PC-3 (cell line): ENCODE measurements at places on chromosomes 4 and X.

DNA sequence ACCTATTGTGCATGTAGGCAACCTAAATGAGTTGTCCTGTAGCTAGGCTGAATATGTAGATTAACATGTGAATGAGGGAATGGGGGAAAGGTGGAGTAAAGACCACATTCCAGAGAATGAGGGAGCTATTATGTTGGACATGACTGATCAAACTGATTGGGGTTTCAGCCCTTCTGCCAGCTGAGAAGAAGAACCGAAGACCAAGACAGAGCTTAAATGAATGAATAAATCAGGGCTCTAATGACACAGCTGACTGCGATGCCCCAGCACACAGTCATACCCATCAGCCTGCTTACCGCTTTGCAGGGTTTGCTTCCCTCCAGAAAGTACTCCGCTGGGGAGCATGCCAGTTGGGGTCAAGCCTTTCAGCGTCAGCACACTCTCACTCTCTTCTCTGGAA lies 315.4 kb downstream of the PPP3CA start:
- DNase-seq: no peak
- H3K4me1 ChIP-seq: no peaks in the 10 kb centered on the region
- no peaks in the 10 kb centered on the region for H3K27me3 ChIP-seq
- no peaks in the 10 kb centered on the region for H3K36me3 ChIP-seq
- no peak overlapping the region for H3K27ac ChIP-seq

- DNase-seq: no peak
- no peaks in the 10 kb centered on the region for H3K36me3 ChIP-seq
- peaks cover 26% of the 10 kb centered on the region for H3K4me1 ChIP-seq
- no peak overlapping the region for H3K4me3 ChIP-seq
Observed at GRCh38 chr4:168690199-168690598, 193.3 kb downstream of the PALLD start.

GRCh38 chr4:1783970-1784369 lies 9.1 kb upstream of the FGFR3 start:
- H3K4me3 ChIP-seq: no peak overlapping the region
- H3K27me3 ChIP-seq: no peaks in the 10 kb centered on the region
- no peaks in the 10 kb centered on the region for H3K4me1 ChIP-seq
- no peak for DNase-seq
- no peak overlapping the region for H3K27ac ChIP-seq
- H3K36me3 ChIP-seq: no peaks in the 10 kb centered on the region

DNA sequence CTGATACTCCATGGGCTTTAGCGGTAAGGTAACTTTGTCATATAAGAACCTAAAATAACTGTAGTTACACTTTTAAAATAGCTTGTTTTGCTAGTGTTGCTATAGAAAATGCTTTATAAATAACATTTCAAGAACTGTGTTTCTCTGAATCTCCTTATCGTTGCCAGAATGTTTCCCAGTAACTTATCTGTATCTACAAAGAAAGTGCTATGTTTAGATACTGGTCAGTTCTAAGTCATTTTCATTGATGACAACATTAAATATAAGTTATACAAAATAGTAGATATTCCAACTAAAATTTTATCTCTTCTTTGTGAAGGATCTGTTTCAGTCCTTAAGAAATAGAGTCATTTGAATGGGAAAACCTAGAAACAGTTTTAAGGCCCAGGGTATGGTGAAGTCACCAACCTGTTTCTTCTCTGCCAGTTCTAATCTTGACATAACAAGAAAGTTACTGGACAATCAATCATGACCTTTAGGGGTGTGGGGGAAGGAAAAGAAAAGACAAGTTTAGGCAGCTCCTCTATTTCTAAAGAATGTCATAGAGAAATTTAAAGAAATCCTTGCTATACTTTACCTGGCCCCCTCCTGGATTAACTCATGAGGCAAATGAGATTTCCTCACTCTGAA lies 425.9 kb downstream of the RPA4 start:
- H3K27ac ChIP-seq: no peak overlapping the region
- H3K36me3 ChIP-seq: no peaks in the 10 kb centered on the region
- 0 out of 2 replicates have a peak, but pooled peaks cover 8% of the 10 kb centered on the region for H3K4me1 ChIP-seq
- DNase-seq: no peak

- H3K36me3 ChIP-seq: no peaks in the 10 kb centered on the region
- H3K4me3 ChIP-seq: no peak overlapping the region
- H3K27ac ChIP-seq: no peak overlapping the region
- H3K4me1 ChIP-seq: no peaks in the 10 kb centered on the region
Observed at GRCh38 chr4:35038079-35038805, 1206.1 kb downstream of the ARAP2 start.

DNA sequence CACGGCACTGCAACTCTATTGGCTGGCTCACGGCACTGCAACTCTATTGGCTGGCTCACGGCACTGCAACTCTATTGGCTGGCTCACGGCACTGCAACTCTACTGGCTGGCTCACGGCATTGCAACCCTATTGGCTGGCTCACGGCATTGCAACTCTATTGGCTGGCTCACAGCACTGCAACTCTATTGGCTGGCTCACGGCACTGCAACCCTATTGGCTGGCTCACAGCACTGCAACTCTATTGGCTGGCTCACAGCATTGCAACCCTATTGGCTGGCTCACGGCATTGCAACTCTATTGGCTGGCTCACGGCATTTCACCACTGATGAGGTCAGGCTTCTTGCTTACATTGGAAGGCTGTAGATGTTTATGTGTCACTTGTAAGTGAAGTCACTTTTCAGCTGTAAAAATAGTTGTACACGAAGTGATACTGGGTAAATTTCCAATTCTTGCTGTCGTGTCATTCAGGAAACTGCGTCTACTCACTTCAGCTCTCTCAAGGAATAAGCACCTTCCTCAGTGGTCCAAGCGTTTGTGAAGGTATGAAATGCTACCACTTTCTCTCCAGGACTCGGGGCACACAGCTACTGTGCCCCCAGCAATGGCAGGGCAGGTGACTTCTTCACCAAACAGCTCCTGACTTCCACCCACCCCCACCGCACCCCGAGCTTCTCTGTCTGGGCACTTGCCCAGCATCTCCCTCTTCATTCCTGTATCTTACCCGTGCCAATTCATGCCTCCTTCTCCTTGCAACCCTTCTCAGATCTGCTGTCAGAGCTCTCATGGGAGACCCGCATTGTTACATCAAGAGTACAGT lies 141.3 kb downstream of the AFAP1 start:
- DNase-seq: peak; percentile 4
- no peak overlapping the region for H3K4me3 ChIP-seq
- H3K4me1 ChIP-seq: no peaks in the 10 kb centered on the region
- peaks cover 48% of the 10 kb centered on the region for H3K36me3 ChIP-seq
- H3K27me3 ChIP-seq: no peaks in the 10 kb centered on the region

- no peaks in the 10 kb centered on the region for H3K27me3 ChIP-seq
- DNase-seq: no peak
- H3K4me1 ChIP-seq: no peaks in the 10 kb centered on the region
- no peak overlapping the region for H3K27ac ChIP-seq
Observed at GRCh38 chr4:38538517-38538916, 125.5 kb upstream of the KLF3 start.

DNA sequence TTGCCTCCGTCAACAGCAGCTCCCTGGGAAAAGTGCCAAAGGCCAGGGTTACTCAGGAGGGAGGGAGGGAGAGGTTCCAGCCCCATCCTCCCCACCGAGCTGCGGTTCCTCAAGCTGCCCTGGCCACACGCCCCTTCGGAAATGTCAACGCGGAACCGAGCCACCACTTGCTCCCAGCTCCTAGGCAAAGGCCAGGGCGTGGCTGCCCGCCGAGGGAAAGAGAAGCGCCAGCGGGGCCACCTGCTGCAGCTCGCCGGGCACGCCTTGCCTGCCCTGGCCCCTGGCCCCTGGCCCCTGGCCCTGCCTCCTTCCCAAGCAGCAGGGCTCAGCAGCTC lies 15.3 kb downstream of the SLC6A8 start:
- H3K27me3 ChIP-seq: no peaks in the 10 kb centered on the region
- no peak overlapping the region for H3K27ac ChIP-seq
- no peak overlapping the region for H3K4me3 ChIP-seq
- peak; percentile 72 for DNase-seq

- H3K27ac ChIP-seq: no peak overlapping the region
- no peaks in the 10 kb centered on the region for H3K36me3 ChIP-seq
- peak; percentile 56 for DNase-seq
- no peak overlapping the region for H3K4me3 ChIP-seq
- H3K27me3 ChIP-seq: no peaks in the 10 kb centered on the region
Observed at GRCh38 chr4:38902695-38903094, 35.1 kb downstream of the FAM114A1 start.
